ENCODE measurements at places on chromosomes 4 and X.

DNA sequence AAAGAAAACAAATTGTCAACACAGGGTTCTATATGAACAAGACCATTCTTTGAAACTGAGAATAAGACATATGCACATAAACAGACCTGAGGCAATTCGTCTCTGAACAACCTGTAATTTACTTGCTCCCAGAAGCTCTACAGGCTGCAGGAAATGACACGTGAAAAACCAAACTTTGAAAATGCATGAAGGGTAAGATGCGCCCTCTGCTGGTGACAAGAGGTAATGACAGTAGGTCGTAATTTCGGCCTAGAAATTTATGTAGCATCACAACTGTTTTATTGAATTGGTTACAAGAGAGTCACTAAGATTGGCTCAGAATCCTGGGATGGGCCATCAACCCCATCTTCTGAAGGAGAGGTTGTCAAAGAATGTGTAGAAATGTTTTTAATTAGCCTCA lies 276.5 kb downstream of the PPP4R3C start:
- no peak for DNase-seq

DNA sequence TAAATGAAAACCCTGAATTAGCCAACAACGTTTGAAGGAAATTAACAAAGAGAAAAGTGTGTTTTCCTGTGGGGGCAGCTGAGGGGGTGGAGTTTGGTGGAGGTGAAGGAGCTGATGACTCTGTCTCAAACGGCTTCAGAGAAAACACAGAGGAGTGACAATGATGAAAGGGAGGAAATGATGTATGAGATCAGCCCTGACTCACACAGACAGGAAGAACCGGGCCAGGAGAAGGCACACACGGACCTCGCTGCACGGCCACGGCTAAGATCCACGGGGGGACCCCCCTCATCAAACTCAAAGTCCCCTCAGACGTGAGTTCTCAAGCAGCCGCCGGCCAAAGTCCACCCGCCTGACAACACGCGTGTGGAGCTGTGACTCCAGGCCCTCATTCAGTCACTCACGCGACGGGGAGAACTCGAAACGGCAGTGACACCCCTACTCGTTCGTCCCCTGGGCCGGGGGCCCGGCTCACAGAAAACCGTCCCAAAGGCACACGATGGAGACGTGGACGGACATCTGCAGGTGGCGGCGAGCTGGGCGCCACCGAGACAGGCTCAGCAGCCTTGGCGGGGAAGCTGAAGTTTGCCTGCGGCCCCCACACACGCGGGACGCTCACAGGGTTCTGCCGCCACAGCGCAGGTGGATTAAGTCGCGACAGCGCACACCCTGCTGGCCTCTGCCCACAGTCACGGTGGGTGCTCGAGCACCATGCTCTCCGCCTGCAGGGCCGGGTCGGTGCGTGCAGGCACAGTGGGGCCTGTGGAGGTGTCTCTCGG lies 28.8 kb downstream of the PPP2R3B start:
- DNase-seq: no peak

DNA sequence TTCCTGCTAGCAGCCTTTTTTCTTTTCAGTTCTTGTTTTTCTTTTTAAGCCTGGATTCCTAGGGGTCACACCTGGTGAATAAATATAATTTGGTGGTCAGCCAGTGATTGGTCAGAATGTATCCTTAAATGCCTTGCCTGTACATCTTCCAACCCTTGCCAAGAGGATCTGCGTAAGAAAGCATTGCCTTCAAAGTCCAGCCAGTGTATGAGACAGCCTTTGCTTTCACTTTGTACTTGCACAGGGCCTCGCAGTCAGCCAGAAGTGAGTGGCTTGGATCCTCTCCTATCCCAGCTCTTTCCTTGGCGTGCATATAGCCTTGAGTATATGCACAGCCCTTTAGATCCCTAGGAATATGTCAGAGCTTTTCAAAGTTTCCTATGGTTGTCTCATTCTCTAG lies 22.2 kb downstream of the KANTR start:
- no peak for DNase-seq

- DNase-seq: no peak
Observed at GRCh38 chr4:109411964-109412363, 21.7 kb upstream of the SEC24B start.

Measured in lower leg skin (tissue), 4 donors.